ENCODE measurements at places on chromosomes 1 and 21.

DNA sequence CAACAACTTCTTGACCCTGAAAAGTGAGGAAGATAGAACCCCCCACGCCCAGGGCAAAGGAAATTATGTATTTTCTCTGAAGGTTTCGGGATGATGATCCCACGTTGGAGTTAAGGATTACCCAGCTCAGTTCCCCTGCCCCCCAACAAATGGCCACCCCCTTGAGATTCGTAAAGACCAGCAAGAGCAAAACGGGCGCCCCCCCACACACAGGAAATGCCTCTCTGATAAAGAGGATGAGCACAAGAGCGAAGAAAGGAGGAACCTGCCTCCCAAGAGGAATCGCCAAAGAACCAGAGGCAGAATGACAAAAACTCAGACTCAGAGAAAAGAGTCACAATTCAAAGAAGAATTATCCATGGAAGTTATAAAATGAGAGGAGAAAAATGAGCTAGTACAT, 576.9 kb downstream of the MATN1 start:
- no peak for DNase-seq

- DNase-seq: no peak
Measured at GRCh38 chr1:44239961-44240371, 26.7 kb downstream of the DMAP1 start.

DNA sequence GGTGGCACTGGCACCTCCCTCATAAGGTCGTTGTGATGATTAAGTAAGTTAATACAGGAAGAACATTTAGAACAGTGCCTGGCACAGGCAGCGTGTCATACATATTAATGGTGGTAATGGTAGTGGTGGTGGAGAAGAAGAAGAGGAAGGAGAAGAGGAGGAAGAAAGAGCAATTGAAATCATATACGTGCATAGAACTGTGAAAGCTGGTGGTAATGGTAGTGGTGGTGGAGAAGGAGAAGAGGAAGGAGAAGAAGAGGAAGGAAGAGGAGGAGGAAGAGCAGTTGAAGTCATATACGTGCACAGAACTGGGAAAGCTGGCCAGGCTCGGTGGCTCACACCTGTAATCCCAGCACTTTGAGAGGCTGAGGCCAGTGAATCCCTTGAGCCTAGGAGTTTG, 121.3 kb upstream of the HOOK1 start:
- DNase-seq: no peak

DNA sequence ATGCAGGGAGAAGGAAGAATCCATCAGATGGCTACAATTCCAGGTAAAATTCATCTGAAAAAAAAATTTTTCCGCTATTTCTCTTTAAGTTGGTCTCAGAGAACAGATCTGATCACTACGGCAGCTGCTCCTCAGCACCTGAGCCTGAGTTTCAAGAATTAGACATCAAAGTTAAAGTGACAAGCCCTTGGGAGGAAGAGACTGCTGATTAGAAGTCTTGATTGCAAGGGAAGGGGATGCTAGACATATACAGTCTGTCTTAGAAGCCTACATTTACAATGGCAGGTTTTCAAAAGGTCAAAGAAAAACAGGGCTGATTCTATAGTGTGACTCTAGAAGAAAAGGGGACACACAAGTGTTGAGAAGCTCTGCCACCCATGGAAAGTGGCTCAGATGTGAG, 48.3 kb downstream of the SUSD4 start:
- DNase-seq: no peak

DNA sequence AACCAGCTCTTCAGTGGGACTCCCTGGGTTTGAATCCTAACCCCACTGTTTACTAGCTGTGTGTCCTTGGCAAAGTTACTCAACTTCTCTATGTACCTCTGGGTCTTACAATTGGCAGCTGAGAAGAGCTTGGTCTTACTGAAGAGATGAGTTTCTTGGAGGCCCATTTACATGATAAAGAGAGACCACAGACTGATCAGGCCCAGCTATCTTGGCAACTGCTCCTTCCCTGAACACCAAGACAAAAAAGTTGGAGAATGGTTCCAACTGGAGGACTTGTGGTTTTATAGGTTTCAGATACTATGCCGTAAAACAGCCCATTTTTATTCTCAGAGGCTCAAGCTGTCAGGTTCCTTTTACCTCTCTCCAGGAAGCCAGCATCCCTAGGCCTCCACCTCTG, 24.8 kb upstream of the CNIH3 start:
- DNase-seq: no peak

DNA sequence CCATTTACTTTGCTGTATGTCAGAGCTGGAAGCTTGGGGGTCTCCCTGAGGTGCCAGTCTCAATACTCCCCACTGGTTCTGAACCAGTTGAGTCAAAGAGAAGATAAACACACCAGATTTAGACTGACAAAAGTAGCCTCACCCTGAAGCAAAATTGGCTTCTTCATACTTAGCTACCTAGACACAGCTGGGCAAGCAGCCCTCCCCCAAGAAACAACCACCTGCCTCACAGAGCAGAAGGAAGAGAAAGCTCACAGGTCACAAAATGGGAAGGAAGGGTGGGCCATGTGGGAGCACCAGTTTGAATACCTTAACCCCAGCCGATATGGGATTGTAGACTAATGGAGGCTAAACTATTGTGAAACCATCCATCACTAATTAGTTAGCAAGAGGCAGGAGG, 24.6 kb upstream of the MYSM1 start:
- no peak for DNase-seq

DNA sequence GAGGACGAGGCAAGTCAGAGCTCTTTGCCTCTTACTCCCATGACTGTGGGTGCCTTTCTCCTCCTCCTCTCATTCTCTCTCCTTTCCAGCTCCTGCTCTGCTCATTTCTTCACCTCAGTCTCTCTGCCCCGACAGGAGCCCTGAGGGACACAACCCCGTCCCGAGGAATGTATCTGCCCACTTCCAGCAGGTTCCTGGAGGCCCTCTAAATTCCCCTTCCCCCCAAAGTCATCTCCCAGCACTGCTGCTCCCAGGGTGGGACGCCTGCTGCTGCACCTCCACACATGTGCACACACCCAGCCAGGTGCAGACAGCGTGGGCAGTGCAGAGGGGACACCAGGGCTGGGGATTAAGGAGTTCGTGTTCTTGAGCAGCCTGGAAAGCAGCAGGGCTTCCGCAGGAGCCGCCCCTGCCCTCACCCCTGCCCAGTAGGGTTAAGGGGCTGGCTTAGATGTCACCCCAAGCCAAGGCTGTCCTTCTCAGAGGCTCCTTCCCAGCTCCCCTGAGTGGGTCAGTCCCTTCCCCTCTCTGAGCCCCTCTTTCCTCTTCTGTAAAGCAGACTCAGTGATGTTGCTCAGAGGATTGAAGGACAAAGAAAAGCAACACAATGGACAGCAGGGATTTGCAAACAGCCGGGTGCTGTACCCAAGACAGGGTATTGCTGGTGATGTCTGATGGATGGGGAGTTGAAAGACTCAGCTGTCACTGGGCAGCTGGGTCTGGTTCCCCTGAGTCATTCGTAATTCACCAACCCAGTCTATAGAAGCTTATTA, 346.0 kb downstream of the MATN1 start:
- DNase-seq: no peak

DNA sequence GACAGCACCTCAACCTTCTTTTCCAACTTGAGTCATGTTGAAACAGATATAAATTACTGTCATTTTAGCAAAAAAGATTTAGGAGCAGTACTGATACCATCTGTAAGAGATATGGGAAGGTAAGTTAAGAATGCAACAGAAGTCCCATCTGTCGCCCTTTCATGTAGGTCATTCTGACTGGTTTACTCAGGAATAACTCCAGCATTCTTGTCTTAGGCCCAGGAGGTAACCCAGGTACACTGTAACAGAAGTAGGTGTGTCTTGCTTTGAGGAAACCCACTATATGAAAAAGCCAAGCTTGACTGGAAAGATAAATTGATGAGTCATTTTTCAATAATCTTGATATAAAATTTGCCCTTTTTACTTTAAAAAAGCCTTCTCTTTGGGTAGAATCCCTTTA, 35.4 kb downstream of the PGM1 start:
- DNase-seq: no peak

- DNase-seq: no peak
Measured at GRCh38 chr1:20125100-20125499, 5.8 kb upstream of the PLA2G2D start.

- DNase-seq: no peak
Measured at GRCh38 chr1:15124362-15125100, 29.0 kb upstream of the TMEM51 start.

DNA sequence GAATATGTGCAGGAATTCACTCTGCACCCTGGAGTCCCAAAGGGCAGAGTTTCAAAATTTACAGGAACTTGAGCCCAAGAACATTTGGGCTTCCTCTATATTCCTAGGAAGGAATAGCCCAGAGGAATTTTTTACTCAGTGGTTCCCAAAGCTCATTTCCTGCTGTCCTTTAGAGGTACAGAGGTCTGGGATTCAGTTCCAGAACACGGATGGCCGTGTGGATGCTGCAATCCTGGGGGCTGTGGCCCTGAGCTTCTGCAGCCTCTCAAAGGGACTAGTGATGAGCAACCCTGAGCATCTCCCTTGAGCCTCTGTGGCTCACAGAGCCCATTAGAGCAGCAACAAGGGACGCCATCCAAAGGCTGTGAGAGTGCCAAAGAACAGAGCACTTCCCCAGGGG, 10.1 kb upstream of the RHOU start:
- no peak for DNase-seq

DNA sequence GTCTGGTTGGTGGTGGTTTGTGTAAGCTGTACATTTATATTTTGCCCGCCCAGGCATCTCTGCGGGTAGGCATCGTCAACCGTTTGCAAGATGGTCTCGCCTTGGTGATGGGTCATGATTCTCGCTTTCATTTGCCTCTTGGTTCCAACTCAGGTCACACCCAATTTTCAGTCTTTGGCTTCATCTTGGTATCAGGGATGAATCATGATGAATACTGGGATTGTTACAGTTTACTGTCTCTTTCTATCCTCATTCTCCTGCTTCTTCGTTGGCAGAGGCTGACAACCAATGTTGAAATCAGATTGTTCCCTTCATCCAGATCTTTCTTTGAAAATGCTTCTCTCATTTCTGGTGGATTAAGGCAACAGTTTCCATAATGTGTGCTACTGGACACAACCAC, 129.7 kb upstream of the KAZN start:
- DNase-seq: no peak

DNA sequence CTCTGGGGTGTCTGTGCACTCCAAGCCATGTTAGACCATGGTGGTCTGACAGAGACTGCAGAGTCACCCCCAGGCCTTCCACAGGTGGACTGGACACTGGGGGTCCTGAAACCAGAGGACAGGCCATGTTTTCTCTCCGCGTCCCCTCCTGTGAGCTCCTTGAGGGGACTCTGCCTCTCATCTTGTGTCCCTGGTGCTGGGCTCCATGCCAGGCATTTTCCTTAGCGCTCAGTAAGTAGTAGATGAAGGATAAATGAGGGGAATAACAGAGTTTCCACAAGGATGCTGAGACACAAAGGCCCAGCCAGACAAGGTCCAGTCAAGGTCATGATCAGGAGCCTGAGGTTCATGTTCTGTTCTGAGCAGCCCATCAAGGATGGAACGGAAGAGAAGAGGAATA, 57.4 kb downstream of the FAM163A start:
- DNase-seq: no peak

DNA sequence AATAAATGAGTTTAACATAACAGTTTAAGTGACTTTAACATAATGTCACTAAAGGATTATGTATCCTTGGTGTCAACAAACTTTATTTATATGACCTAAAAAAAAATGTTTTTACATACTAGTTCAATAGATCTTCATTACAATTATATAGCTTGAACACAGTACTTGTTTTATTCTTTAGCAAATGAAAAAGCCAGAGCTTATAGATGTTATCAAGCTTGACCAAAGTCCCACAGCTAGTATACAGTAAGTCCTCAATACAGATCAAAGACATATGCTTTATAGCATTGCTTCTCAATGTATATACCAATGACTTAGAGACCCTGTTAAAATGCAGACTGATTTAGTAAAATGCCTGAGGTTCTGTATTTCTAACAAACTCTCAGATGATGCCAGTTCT, 42.4 kb downstream of the UCHL5 start:
- no peak for DNase-seq
